Bladder microvascular endothelial cell (primary cell): ENCODE measurements at places on chromosomes 5 and 9. TPM values are rescaled to one million over a fixed set of nuclear protein-coding genes. Genes with fewer than 3 reads are reported as not detected.

The GABRA1 gene
- not detected in 2 replicates for total RNA-seq

The BARX1 gene
- total RNA-seq = not detected in 2 replicates

The COL15A1 gene
- 18.3 and 28.2 TPM in 2 replicates for total RNA-seq

The LCN9 gene
- not detected in 2 replicates for total RNA-seq

The LCP2 gene
- 1.2 and 2.1 TPM in 2 replicates for total RNA-seq

The FOXD4L6 gene
- 0.06 TPM in 1 of 2 replicates, not detected in the other for total RNA-seq

The KIAA1958 gene
- 0.32 and 5.4 TPM in 2 replicates for total RNA-seq

The TXNDC8 gene
- total RNA-seq = not detected in 2 replicates

The MSX2 gene
- total RNA-seq = 0.06 TPM in 1 of 2 replicates, not detected in the other

The ARL14EPL gene
- not detected in 2 replicates for total RNA-seq

The OR1Q1 gene
- not detected in 2 replicates for total RNA-seq

The SNX30 gene
- 3.9 and 7.4 TPM in 2 replicates for total RNA-seq

The INSL6 gene
- total RNA-seq = 0.13 TPM in 1 of 2 replicates, not detected in the other

The SLC44A1 gene
- total RNA-seq = 20.2 and 33.5 TPM in 2 replicates

The FCHSD1 gene
- total RNA-seq = 14.2 and 24.1 TPM in 2 replicates

The PCDHGB1 gene
- total RNA-seq = 0.65 and 2.8 TPM in 2 replicates

The GRXCR2 gene
- total RNA-seq = not detected in 2 replicates

The HRCT1 gene
- total RNA-seq = 0.32 and 3.5 TPM in 2 replicates

The PKD2L2 gene
- total RNA-seq = not detected in 2 replicates

The GRIN1 gene
- under 0.01 and 0.06 TPM in 2 replicates for total RNA-seq

The IRX1 gene
- not detected in 2 replicates for total RNA-seq

The PCDHGA11 gene
- 4.0 and 14.5 TPM in 2 replicates for total RNA-seq

The FAM221B gene
- total RNA-seq = not detected in 2 replicates

The IL33 gene
- 4.3 and 17.5 TPM in 2 replicates for total RNA-seq

The TAF1L gene
- under 0.01 TPM in 1 of 2 replicates, not detected in the other for total RNA-seq

The NPR3 gene
- total RNA-seq = 0.13 and 1.3 TPM in 2 replicates

The C6 gene
- not detected in 2 replicates for total RNA-seq

The ZNF608 gene
- 7.3 and 13.0 TPM in 2 replicates for total RNA-seq

The FAT2 gene
- under 0.01 TPM in 1 of 2 replicates, not detected in the other for total RNA-seq

The MYMK gene
- not detected in 2 replicates for total RNA-seq

The ADAMTS2 gene
- 0.88 and 2.6 TPM in 2 replicates for total RNA-seq

The VCAN gene
- total RNA-seq = 3.6 and 7.9 TPM in 2 replicates

The FKTN gene
- total RNA-seq = 3.7 and 17.7 TPM in 2 replicates

The PCDHGA2 gene
- 0.81 and 1.9 TPM in 2 replicates for total RNA-seq

The QRFP gene
- not detected in 2 replicates for total RNA-seq

The NINJ1 gene
- total RNA-seq = 25.7 and 58.1 TPM in 2 replicates

The PELO gene
- total RNA-seq = 21.7 and 29.1 TPM in 2 replicates
